Left lung (tissue), 14 donors: ENCODE measurements at places on chromosomes 5 and 9. TPM values are rescaled to one million over a fixed set of nuclear protein-coding genes. Genes with fewer than 3 reads are reported as not detected.

DNA sequence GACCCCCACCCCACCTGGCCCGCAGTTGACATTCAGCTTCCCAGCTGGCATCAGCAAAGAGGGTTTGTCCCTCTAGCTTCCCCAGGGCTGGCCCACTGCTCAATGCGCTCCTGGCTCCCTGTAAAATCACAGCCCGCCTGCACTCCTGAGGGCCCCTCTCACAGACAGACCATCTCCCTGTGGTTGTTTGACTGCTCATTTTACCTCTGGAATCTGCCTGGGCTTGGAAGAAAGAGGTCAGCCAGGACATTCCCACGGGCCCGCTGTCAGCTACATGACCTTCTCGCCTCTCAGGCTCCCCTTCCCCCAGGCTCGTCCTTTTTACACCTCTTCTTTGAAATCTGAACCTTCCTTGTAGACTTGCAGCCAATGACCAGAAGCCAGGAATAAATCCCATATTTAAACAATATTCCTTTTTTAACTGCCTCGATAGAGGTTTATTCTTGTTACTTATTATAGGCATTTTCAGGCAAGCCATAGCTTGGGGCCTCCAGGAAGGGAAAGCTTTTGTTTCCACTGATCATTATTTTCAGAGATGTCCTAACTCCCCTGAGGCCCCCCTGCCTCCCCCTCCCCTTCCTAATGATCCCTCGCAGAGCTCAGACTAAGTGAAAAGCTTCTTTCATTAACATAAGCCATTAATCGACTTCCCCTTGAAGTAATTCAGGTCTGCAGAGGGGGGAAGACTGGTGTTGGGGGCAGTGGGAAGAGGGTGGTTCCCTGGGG lies 76.3 kb upstream of the IQGAP2 start:
- no peak for DNase-seq

DNA sequence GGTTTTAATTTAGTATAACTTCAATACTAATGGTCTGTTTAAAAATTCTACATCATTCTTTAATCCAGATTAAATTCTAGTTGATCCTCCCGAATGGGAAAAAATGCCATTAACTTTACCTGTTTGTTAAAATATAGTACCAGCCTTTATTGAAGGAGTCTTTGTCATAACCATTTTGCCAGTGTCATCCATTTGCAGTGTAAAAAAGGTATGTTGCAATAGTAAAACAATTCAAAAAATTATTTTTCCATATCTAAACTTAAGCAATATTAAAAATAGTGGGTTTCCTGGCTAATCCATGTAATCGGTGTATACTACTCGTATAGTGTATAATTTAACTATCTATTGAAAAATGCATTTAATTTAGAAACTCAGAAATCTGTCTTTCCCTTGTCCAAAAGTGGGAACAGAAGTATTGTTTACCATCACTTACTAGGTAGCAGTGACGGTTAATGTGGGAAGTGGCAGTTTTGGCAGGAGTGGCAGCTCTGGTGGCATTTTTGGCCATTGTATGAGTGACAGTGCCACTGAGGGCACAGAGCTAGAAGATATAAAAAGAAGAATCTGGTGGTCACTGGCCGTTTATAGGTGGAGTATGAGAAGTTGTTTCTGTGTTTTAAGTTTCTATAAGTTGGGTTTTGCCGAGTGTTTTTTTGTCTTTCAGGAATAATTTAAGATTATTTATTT lies 1.9 kb downstream of the AP3S1 start:
- no peak for DNase-seq

DNA sequence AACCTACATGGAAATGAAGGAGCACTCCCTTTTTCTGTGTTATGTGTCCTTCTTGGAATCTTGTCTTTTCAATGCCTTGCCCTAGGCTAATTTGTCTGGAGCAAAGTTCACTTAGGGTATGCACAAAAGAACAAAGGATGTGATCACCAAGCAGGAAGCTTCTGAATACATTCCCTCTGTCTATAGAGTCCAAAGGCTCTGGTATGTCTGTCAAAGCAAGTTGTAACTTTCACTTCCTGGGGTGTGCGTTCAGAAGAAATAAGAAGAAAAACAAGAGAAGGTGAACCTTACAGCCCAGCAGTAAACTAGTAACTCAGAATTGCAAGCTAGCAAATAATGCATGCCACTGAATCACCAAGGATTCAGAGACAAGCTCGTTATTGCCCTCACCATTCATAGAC lies 31.7 kb upstream of the CDH6 start:
- DNase-seq, result no peak

DNA sequence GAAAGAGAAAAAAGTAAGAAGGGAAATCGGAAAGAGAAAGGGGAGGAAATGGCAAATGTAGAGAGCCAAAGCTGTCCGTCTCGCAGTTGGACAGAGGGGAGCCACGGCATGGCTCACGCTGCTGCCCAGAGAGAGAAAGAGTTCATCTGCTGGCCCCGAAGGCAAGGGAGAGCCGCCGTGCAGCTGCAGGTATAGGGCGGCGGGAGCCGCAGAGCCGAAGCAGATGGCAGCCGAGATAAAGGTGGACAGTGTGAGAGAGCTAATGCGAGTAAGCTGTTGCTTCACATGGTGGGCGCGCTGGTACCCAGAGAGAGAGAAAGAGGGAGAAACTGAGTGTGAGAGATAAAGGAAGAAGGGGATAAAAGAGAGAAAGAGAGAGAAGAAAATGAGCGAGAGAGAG lies 188.4 kb upstream of the PPP1R26 start:
- DNase-seq, result no peak

DNA sequence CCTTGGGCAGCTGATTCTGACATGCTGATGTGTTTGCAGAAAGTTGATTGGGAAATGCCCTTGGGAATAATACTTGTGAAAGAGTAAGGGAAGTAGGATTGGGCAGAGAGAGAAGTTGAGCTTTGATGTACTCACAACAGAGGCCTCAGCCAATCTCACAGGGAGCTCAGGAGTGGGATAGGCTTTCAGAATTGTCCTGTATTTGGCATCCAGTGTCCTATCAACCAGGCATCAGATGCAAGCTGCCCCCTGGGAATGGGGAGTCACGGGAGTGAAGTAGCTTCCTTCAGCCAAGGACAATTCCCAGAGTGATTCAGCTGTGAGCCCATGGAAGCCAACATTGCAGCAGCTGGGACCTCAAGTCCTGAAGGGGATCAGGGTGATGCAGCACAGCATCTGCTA lies 39.6 kb downstream of the DMAC1 start:
- DNase-seq, result no peak

SH3TC2 gene
- 1.9 TPM for polyA plus RNA-seq
